NCI-H510A (cell line): ENCODE measurements at places on chromosomes 6 and 20.

DNA sequence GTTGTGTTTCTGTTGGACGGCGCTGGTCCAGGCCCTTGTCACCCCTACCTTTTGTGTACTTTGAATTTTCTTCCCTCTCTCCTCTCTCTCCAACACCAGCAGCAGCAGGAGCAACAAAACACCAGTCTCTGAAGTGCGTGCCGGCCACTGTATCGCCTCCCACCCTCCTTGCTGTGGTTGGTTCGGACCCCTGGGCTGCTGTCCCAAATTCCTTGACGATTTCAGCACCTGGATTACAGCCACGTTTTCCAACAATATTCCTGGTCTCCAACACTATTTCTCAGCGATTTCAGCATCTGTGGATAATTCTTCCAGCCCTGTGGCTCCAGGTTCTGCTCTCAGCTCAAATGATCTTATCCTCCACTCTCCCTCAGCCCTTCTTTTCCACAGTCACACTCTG, 11.8 kb downstream of the MAS1 start:
- DNase-seq = no peak

DNA sequence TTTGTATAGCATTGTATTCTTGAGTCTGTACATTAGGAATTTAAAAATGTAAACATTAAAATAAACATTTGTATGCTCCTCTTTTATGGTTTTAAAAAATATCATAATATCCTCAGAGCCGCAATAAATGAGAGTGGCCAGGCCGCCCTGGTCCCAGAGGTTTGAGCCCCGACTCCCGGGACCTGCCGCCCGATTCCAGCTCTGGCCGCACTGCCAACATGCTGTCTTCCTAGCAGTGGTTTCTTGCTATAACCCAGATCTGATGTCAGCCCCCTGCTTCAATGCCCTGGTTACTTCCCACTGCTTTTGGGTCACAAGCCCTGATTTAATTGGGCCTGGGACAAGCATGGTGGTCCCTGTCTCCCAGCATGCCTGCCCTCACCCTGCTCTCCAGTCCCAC, 5.4 kb upstream of the ARID1B start:
- DNase-seq = no peak

DNA sequence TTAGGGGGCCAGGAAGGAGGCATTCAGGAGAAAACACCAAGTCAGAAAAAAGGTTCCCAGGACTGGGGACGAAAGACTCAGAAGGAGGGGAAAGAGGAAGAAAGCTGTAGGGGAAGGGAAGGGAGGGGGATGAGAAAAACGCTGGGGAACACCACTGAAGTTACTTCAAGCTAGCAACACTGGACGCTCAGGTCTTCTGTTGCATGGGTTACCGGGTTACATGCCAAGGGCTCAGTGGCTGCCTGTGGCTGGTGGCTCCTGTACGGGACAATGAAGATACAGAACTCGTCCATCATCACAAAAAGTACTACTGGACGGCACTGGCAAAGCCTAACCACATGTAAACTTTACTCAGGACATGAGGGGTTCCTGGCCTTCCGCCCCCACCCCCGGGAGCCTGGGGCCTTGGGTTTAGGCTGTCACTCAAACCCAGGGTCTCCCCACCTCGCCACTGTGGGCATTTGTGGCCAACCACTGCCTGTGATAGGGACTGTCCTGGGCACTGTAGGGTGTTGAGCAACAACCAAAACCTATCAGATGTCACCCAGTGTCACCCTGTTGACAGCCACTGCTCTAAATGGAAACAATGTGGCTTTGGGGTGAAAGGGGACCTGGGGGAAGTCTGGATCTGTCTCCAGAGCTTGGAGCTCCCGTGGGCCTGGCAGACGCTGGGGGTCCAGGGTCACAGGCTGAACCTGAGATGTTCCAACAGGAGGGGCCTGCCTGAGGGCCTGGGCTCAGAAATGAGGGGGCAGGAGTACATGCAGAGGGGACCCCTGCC, 40.3 kb upstream of the CD93 start:
- no peak for DNase-seq

GRCh38 chr20:10367693-10367942, 66.4 kb downstream of the MKKS start:
- DNase-seq = no peak

GRCh38 chr20:58125726-58126125, 102.7 kb downstream of the ANKRD60 start:
- no peak for DNase-seq

- no peak for DNase-seq
Observed at GRCh38 chr6:33927616-33928015, 123.8 kb upstream of the MLN start.

DNA sequence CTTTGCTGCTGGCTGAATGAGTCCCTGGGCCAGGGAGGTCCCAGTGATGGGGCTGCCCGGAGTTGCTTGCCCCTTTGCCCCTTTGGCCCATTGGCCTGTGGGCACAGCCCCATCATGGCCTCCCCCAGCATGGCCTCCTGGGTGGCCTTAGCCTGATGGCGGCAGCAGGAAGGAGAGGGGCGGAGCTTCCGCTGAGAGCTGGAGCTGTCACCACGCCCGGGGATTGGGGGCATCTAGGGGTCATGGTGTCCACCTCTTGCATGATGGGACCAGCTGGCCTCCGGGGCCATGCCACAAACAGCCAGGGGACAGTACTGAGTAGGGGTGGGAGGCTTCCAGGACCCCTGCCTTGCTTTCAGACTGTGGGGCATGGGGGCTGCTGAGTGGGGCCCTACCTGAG, 31.5 kb upstream of the GATA5 start:
- DNase-seq = no peak

DNA sequence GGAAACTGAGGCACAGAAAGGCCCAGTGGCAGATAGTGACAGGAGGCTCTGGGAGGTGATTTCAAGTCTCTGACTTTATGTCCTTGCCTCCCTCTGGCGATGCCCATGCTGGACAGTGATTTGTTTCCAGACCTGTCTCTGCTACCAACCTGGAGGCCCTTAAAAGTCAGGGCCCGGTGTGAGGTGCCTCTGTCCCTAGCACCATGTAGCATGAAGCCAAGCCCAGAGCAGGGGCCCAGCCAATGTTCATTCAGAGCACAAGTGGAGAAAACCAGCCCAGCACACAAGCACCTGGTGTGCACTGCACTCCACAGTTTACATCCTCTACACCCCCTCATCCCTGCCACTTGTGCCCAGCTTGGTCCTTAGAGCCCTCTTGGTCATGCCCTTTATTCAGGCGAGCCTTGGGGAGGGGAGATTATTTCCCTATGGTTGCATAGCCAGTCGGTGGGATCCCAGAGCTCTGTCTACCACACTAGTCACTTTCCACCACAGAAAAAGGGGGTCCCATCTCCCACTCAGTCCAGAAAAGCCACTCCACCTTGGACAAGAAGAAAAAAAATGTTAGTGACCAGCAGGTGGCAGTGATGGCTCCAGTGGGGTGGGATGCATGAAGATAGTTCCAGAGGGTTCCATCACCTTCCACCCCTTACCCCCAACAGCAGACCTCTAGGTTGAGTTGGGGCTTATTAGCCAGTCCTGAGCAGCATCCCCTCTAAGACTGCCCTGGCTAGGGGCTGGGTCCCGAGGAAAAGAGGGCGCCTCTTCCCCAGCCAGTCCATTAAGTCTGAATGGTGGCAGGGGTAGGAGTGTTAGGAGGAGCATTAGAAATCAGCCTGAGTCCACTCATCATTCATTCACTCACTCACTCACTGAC, 30.9 kb downstream of the KIAA1755 start:
- no peak for DNase-seq

GRCh38 chr20:23917024-23917725, 37.6 kb upstream of the CST5 start:
- no peak for DNase-seq

GRCh38 chr6:68114463-68115047, 520.5 kb upstream of the ADGRB3 start:
- no peak for DNase-seq

DNA sequence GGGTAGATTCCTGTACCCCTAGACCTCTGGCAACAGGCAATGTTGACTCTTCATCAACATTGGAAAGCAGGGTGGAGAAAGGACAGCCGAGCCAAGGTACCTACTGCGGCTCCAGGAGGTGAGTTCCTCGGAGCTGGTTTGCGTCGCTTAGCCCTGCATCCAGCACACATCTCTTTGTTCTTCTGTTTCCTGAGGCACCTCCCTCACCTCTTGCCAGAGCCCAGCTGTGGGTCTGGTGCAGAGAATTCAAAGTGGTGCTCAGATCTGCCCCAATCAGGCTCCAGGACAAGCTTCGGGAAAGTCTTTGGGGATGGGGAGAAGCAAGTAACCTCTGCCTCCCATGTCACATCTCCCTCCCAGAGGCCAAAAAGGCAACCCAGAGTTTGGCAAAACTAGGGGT, 2.2 kb downstream of the KCNG1 start:
- no peak for DNase-seq

DNA sequence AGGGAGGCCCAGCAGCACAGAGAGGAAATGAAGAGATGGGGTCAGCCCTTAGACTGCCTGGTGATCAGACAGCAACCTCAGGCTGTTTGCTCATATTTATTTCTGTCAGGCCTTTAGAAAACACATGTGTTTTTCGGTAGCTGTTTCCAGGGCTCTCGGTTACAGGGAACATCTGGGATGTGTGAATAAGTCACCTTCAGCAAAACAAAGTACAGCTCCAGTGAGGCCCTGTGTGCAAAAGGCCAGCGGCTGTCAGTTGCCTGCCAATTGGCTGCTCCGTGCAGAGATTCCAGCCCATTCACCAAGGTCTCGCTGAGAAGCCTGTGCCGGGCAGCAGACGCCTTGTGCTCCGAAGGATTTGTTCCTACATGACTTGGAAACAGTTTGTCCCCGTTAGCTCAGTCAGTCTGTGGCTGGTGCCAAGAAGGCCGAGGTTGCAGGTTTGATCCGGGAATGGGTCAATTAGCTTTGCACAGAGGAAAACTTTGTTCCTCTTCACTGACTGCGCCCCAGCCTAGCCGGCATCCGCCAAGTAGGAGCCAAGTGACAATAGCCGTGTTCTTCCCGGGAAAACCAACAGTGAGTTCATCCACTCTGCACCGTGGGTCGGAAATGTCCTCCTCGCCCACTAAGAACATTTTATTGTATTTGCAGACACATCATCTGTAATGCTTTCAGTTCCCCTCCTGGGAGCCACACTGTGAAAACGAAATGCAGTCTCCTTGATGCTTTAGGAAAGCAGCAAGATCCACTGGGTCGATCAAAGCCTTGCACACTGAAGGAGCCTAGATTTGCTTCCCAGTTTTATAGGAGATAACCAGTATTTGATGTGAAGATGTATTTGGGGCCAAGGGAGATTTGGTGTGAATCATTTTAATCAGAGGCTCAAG, 315.4 kb upstream of the CDYL start:
- no peak for DNase-seq

GRCh38 chr20:9928281-9928737, 89.4 kb upstream of the PAK5 start:
- no peak for DNase-seq
